NCI-H1092 treated with DMSO at 0.1 percent for 48 hours (cell line): ENCODE measurements at places on chromosomes 2 and 18.

DNA sequence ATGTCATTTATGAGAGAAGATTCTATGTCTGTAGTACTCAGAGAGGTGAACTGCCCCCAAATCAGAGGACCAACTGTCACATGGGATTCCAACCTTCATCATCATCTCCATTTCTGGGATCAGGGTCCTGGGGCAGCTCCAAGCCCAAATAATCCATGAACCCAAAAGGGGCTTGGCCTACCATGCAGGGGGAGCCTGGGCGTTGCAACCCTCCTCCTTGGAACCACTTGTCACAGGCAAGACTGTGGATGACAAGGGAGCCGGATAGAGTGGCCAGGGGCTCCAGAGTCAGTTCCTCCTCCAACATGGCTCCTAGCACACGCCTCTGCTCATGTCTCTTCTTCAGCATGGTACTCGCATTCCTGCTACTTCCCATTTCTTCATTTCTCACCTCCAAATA lies 7.9 kb downstream of the CTLA4 start:
- no peak for DNase-seq

DNA sequence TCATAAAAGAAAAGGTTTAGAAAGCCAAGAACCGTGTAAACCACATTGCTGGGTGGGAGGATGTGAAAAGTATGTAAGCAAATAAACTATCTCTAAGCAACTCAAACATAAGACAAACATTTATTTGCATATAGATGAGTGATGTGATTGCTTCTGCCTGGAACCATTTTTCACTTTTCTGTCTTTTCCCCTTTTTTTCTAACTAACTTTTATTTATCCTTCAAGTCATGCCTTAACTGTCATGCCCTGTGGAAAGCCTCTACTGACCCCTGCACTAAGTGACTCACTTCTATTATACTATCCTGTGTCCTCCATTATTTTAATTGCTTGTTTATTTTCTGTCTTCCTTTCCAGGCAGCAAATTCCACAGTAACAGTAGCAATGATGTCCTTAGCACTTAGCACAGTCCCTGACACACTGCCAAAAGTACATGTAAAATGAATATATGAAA lies 87.5 kb upstream of the CTAGE1 start:
- no peak for DNase-seq

GRCh38 chr2:21469158-21469557 lies 345.4 kb downstream of the TDRD15 start:
- DNase-seq, result no peak

GRCh38 chr2:42359965-42360483 lies 993 bp downstream of the COX7A2L start:
- DNase-seq, result no peak

- no peak for DNase-seq
Measured at GRCh38 chr2:207815254-207815653, 45.5 kb upstream of the FZD5 start.

GRCh38 chr18:7657937-7658336 lies 90.8 kb downstream of the PTPRM start:
- DNase-seq, result no peak

- DNase-seq, result no peak
Measured at GRCh38 chr2:231376857-231377256, 18.7 kb upstream of the B3GNT7 start.

DNA sequence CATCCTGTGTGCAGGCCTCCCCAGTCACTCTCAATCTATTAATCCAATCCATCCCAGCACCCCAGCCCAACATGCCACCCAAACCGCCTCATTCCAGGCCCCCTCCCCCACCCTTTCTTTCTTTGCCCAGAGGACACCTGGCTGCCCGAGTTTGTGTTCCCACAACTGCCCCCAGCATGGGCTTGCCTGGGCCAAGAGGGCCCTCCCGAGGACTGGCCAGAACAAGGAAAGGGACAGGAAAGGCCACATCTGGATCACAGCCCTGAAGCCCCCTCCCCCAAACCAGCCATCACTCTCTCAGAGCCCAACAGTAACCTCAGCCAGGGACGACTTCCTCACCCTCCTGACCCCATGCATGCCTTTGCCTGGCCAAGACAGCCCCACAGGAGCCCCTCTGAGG lies 1.2 kb downstream of the TNS1 start:
- DNase-seq, result no peak

DNA sequence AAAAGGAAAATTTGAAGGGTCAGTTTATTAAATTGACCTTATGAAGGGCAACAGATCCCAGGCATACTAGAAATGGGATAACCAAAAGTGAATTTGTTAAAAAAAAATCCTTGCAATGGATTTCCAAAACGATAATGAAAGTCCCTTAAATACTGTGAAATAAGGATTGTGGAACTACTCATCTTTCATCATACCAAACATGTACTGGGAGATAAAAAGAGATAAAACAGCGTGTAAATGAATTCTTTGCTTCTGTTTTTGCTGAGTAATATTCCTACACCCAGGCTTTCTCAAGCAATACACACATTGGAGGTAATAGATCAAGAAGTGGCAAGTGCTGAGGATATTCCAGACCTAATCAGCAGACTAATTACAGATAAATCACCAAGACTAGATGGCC lies 3.8 kb downstream of the LYPD6 start:
- DNase-seq, result no peak

DNA sequence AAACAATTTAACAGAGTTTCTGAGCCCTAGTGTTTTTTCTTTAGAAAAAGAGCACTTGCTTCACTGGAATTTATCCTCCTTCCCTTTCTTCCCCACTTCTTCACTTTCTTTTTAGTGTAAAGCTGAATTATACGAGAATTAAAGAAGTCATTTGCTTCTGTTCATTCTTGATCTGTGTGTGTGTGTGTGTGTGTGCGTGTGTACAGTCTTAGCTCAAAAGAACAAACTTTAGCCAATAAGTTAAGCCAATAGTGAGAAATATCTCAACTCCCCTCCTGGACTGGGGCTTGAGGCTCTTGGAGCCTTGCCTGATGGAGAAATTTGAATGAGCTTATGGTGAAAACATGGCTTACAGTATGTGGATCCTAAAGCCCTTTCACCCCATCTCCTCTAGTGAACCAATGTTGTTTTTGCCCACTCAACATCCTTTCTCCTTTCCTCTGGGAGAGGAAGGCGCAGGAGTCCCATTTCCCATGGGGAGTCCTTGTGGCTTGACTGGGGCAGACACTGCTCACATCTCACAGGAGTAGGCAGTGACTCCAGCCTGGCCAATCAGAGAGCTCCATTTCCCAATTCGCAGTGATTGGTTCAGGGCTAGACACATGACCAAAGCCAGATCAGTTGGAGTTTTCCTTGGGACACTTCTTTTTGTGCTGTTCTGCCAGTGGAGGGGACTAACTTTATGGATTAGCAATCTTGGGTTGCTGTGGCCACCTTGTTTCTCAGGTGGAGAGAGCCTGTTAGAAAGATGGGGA lies 16.3 kb upstream of the MYO3B start:
- DNase-seq, result no peak

DNA sequence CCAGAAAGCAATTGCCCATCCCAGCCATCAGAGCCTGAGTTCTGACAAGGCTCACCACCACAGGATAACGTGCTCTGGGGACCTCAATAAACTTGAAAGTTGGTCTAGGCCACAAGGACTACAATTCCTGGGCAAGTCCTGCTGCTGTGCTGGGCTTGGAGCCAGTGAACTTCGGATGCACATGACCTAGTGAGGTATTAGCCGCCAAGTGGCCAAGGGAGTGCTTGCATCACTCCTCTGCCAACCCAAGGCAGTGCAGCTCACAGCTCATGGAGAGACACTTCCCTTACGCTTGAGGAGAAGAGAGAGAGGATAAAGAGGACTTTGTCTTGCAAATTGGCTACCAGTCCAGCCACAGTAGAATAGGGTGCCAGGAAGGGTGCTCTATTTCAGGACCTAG lies 219.6 kb downstream of the MBD2 start:
- DNase-seq, result no peak

DNA sequence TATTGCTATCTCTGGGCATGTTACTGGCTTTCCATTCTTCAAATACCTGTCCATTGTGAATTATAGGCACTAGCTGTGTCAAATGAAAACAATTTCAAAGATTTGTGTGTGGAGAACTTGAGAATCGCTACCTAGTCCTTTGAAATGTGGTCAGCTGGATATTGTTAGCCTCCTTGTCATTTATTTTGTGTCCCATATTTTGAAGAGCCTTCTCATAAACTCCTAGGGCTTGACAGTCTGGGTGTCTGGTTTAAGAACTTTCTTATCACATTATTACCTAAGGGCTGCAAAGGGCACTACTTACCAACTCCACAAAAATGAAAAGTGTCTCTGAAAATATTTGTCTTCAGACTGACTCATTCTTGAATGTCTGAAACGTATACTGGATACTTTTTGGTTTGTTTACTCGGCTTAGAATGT lies 50.2 kb downstream of the COL4A3 start:
- no peak for DNase-seq

DNA sequence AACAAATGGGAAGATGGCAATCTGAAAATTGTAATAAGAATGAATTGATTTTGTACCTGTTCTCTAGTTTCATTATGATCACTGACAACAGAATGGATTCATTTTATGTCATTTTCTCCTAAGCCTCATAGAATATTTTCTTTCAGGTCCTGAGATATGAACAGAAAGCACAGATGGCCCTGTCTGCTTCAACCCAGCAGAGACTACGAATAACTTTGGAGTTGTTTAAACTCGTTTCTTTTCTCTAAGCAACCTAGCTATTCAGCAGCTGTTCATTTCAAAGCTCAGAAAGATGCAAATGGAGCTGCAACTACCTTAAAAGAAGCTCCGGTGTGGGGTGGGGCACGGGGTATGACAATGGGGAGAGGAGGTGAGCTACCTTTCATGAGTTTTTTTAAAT lies 124.9 kb downstream of the ALK start:
- no peak for DNase-seq

- DNase-seq, result no peak
Measured at GRCh38 chr2:187550857-187551256, 3.4 kb downstream of the TFPI start.

DNA sequence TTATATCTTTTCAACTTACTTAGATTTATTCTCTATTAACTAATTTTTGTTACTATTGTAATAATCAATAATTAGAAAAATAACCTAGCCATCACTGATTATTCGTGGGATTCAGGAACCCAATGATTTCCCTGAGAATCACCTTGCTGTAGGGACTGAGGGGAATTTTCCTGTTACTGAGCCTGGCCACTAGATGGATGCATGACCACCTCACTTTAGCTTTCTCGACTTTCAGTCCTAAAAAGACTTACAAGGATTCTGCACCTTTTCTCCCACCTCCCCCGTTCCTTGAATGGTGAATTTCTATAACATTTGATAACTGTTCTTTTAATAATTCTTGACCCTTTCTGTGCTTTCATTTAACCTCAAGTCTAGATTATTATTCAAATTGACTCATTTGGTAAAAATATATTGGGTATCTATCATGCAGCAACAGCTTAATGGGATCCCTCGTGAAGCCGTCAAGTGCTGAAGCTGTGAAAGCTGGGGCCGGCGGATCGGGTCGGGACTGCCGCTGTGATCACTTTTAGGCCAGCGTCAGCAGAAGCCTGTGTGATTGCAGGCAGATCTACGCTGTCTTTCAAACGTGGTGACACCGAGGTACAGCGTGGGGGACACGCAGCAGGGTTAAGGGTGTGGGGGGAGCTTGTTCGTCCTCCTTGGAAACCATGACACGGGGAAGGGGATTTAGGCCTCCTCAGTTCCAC lies 38.8 kb upstream of the TMEM18 start:
- peak; percentile 0 for DNase-seq
